ENCODE measurements at places on chromosomes 5 and 9. TPM values are rescaled to one million over a fixed set of nuclear protein-coding genes. Genes with fewer than 3 reads are reported as not detected.

Gene HTR4
- not detected for total RNA-seq

DNA sequence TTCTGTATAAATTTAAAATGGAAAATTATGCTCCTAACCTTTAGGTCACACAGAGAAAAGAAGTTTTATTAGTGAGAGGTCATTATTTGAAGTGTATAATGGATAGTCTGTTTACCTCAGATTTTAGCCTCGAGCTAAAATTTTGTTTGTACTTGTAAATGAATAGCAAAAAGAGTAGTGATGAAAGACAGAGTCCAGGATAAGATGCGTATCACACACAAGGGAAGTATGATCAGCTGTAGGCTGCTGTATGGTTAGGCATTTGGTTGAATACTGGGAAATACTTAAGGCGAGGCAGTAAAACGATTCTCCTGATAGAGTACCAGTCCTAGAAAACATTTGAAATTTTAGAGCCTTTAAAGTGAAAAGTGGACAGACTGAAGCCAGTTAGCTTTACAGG lies 92.7 kb downstream of the FBXL7 start:
- H3K36me3 ChIP-seq: no peaks in the 10 kb centered on the region
- H3K27ac ChIP-seq: no peak overlapping the region
- H3K27me3 ChIP-seq: no peaks in the 10 kb centered on the region
- no peak overlapping the region for H3K4me3 ChIP-seq

GRCh38 chr9:30774326-30774725 lies 1610.1 kb upstream of the ACO1 start:
- H3K27me3 ChIP-seq: no peaks in the 10 kb centered on the region
- DNase-seq: no peak
- no peaks in the 10 kb centered on the region for H3K36me3 ChIP-seq

DNA sequence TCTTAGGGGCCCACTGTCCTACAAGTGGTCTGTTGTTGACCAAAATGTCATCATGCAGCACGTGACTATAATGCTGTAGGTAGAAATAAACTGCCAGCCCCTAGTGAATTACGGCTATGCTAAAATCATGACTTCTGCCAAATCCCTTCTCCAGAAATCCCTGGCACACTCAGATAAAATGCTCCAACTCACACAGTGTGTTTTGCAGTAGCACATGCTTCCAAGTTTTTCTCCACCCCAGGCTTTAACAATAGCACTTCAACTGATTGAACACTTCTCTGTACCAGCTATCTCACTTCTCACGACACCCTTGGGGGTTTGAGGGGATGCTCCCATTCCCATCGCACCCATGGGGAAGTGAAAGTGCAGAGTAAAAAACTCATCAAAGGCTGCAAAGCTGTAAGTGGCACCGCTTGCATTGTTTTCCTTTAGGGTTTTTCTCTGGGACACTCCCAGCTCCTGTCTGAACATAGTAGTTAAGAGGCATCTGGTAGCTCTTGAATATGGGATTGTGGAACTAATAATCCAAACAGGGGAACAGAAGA lies 151.0 kb upstream of the SLC24A2 start:
- H3K27me3 ChIP-seq: no peaks in the 10 kb centered on the region
- no peak overlapping the region for H3K27ac ChIP-seq
- no peak for DNase-seq

DNA sequence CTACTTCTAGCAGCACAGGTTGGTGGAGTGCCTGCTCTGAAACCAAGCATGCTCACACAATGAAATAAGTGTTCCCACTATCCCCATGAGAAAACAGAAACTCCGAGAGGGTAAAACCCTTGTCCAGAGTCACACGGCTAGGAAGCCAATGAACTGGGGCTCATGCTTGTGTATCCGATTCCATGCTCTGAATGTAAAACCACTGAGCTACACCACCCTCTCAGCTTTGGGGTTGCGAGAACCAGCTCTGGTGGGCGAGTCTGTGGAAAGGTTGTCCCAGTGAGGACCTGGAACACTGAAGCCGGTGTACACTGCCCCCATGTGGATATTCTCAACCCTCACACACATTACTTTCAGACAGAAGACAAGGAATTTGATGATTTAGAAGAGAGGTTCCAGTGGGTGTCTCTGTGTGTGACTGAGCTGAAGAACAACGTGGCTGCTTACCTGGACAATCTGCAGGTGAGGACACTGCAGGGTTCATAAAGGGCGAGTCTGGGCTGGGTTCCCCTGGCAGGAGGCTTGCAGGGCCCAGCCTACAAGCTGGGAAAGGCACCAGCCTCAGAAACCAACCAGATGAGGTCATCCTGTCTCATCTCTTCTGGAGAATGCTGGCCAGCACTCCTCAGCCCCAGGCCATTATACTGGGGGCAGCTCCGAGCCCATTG lies 37.4 kb downstream of the ARHGEF37 start:
- peaks cover 4% of the 10 kb centered on the region for H3K36me3 ChIP-seq
- H3K4me1 ChIP-seq: no peaks in the 10 kb centered on the region
- no peak overlapping the region for H3K27ac ChIP-seq
- no peak for DNase-seq
- H3K27me3 ChIP-seq: no peaks in the 10 kb centered on the region
